ENCODE measurements at places on chromosomes 3 and 15. TPM values are rescaled to one million over a fixed set of nuclear protein-coding genes. Genes with fewer than 3 reads are reported as not detected.

- no peaks in the 10 kb centered on the region for H3K36me3 ChIP-seq
- no peaks in the 10 kb centered on the region for H3K27me3 ChIP-seq
- peak; percentile 12 for DNase-seq
- no peak overlapping the region for H3K27ac ChIP-seq
- H3K4me1 ChIP-seq, result no peaks in the 10 kb centered on the region
Observed at GRCh38 chr3:27943106-27943505, 221.0 kb upstream of the EOMES start.

GRCh38 chr3:59542276-59542675 is 492.5 kb upstream of the CFAP20DC start:
- no peak overlapping the region for H3K4me3 ChIP-seq
- DNase-seq, result no peak
- H3K4me1 ChIP-seq, result no peaks in the 10 kb centered on the region

DNA sequence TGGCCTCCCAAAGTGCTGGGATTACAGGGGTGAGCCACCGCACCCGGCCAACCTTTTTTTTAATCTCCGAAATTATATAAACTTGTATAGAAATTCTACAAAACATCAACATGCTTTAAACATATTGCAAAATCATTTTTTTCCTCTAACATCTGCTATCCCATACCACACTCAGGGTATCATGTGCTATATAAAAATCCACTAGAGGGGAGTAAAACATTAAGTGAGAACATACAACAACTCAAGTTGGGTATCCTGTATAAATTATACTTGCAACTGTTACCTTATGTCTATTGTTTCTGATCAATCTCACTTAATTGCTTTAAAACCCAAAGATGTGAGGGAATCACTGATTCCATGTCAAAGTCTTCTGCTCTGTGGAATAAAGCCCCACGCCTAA is 71.9 kb upstream of the FBN1 start:
- no peak overlapping the region for H3K4me3 ChIP-seq
- no peaks in the 10 kb centered on the region for H3K4me1 ChIP-seq
- no peak overlapping the region for H3K27ac ChIP-seq
- no peak for DNase-seq

DNA sequence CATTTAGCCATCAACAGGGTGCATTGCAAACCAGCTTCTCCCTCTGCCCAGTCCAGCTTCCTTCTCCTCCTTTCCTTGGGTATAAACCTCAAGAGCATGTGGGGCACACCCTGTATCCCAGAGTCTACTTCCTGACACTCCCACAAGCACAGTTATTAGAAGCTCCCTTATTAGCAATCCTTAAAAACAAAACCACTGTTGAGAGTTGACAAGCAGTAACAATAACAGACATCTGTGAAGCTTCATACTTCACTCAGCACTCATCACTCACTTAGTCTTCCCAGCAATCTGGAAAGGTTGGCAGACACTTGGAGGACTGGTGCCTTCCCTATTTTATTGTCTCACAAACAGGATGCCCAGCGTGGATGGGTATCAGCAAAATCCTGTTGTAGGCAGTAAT is 155.5 kb upstream of the PROK2 start:
- H3K27me3 ChIP-seq, result no peaks in the 10 kb centered on the region
- H3K4me1 ChIP-seq, result no peaks in the 10 kb centered on the region
- DNase-seq, result no peak
- H3K27ac ChIP-seq, result no peak overlapping the region
- H3K4me3 ChIP-seq, result no peak overlapping the region

Gene TJP1
- total RNA-seq, result 70.9 TPM

- peaks cover 63% of the 10 kb centered on the region for H3K4me1 ChIP-seq
- no peak overlapping the region for H3K27ac ChIP-seq
- no peaks in the 10 kb centered on the region for H3K27me3 ChIP-seq
- H3K36me3 ChIP-seq, result peaks cover 12% of the 10 kb centered on the region
Observed at GRCh38 chr15:63054985-63055384, 12.4 kb downstream of the TPM1 start.

GRCh38 chr3:127480196-127480954 is 110.2 kb downstream of the TPRA1 start:
- DNase-seq, result no peak
- H3K36me3 ChIP-seq, result no peaks in the 10 kb centered on the region
- H3K4me1 ChIP-seq, result no peaks in the 10 kb centered on the region
- no peaks in the 10 kb centered on the region for H3K27me3 ChIP-seq
- H3K4me3 ChIP-seq, result no peak overlapping the region

GRCh38 chr3:15831927-15832326 is 34.1 kb upstream of the ANKRD28 start:
- no peak overlapping the region for H3K27ac ChIP-seq
- no peak overlapping the region for H3K4me3 ChIP-seq

DNA sequence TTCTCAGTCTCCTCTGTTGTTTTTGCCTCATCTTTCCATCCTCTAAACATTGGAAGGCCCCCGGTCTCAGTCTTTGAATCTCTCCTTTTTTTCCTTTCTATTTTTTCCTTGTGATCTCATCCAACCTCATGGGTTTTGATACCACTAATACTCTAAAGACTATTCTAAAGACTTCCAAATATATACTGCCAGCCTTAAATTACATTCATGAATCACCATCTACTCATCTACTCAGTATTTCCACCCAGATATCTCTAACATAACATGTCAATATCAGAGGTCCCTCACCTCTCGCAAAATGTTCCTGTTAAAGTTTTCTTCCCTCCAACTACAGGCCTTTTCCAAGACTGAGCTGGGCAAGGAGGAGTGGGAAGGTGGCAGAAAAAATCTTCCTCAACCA is 282.5 kb upstream of the TTC14 start:
- no peak overlapping the region for H3K4me3 ChIP-seq
- DNase-seq, result no peak
- no peaks in the 10 kb centered on the region for H3K27me3 ChIP-seq
- peaks cover 9% of the 10 kb centered on the region for H3K4me1 ChIP-seq
- no peaks in the 10 kb centered on the region for H3K36me3 ChIP-seq
